ENCODE measurements at places on chromosomes 2 and 18. TPM values are rescaled to one million over a fixed set of nuclear protein-coding genes. Genes with fewer than 3 reads are reported as not detected.

- no peak overlapping the region for H3K27ac ChIP-seq
- H3K4me1 ChIP-seq: no peaks in the 10 kb centered on the region
- H3K36me3 ChIP-seq: peaks cover 71% of the 10 kb centered on the region
- no peaks in the 10 kb centered on the region for H3K27me3 ChIP-seq
Measured at GRCh38 chr2:233486778-233487552, 79.6 kb downstream of the USP40 start.

DNA sequence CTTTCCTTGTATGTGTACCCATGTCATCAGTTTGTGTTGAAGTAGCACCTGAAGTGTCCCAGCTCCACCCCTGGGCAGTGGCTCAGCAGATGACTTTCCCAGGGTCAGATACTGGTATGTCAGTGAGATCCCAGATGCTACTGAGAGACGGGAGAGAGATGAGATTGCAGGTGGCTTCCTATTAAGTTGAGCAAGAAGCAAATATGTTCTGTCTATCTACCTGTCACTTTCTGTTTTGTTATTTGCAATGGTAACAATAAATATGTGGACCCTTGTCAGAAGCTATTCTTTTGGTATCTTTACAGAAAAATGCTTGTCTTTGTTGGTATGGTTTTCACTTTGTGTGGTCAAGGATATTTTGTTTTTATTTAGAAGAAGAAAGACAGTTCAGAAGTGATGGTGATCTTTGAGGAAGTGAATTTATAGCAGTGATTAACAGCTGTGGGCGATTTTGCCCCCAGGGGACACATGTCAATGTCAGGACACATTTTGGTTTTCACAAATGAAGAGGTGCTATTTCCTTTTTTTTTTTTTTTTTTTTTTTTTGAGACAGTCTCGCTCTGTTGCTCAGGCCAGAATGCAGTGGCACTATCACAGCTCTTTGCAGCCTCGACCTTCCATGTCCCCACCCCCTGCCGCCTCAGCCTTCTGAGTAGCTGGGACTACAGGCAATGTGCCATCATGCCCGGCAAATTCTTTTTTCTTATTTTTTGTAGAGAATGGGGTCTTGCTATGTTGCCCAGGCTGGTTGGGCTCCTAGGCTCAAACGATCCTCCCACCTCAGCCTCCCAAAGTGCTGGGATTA lies 21.4 kb downstream of the MGAT5 start:
- no peak for DNase-seq
- no peaks in the 10 kb centered on the region for H3K27me3 ChIP-seq
- H3K4me1 ChIP-seq: peaks cover 85% of the 10 kb centered on the region
- peak overlapping the region; percentile 37 for H3K27ac ChIP-seq
- no peaks in the 10 kb centered on the region for H3K36me3 ChIP-seq

DNA sequence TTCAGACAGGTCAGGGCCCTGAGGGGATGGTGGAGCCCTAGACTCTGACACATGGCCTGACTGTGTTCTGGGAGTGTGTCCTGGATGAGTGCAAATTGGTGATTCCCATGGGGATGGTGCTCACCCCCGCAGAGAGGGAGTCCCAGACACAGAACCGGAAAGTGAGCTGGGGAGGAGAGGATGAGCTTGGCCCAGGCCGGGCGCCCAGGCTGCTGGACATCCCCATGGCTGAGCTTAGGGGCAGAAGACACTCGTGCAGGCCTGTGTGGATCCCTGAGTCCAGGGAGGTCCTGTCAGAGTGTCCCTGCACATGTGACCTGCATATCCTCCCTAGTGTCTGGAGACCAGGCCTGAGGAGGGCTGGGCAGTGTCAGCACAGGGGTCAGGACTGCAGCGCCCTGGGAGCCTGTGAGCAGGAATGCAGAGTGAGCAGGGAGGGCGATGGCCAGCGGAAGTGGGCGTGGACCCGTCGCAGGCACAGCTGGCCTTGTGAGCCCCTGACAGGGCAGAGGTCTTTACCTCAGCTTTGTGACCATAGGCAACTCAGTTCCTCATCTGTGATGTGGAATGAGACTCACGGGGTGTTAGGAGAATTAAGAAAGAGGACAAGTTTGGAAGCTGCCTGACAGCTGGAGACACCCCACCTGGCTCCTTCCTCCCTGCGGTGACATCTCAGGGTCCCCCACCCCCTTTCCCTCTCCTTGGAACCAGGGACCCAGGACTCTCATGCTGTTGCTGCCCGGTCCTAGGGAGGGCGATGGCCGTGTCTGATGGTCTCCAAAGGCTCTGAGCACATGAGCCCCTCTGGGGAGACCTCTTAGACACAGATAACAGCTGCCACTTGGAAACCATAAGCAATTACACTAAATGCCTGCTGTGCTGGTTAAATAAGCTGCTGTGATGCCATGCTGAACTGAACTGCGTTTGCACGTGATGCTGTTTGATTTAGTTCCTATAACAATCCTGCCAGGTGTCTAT lies 62.6 kb upstream of the HS6ST1 start:
- H3K4me1 ChIP-seq: no peaks in the 10 kb centered on the region
- no peaks in the 10 kb centered on the region for H3K36me3 ChIP-seq
- no peak overlapping the region for H3K27ac ChIP-seq
- H3K4me3 ChIP-seq: no peak overlapping the region

DNA sequence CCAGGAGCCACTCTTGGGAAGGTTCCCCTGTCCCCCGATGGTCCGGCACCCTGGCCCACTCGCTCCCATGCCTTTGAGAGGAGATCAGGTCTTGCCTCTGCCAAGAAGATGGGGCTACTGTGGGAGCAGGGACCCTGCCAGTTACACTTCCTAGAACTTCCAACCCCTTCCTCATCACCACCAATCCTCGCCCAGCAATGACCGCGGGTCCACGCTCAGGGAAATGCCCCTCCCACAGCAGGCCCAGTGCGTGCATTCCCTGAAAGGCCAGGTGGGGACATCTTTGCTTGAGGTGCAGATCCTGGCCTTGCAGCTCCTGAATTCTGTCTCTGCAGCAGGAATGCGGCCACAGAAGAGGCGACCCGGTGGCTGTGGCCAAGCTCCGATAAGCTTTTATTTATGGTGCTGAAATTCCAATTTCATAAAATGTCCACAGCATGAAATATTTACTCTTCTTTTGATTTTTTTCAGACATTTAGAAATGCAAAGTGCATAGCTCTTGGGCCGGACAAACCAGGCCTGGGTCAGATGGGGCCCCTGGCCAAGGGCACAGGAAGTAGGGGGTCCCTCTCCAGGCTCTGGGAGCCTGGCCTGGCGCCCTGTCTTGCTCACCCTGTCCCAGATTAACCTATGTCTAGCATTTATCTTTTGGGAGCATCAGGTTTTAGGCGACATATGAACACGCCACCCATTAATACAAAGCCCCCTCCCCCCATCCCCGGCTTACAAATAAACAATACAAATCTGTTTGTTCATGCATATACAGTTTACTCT lies 29.8 kb downstream of the PXDN start:
- H3K27ac ChIP-seq: peak overlapping the region; percentile 72
- DNase-seq: no peak
- no peak overlapping the region for H3K4me3 ChIP-seq
- H3K27me3 ChIP-seq: no peaks in the 10 kb centered on the region
- H3K36me3 ChIP-seq: no peaks in the 10 kb centered on the region
- no peaks in the 10 kb centered on the region for H3K4me1 ChIP-seq

- H3K27ac ChIP-seq: no peak overlapping the region
- no peaks in the 10 kb centered on the region for H3K36me3 ChIP-seq
- DNase-seq: no peak
- peaks cover 6% of the 10 kb centered on the region for H3K4me1 ChIP-seq
- no peaks in the 10 kb centered on the region for H3K27me3 ChIP-seq
Measured at GRCh38 chr18:23244401-23244800, 109.1 kb downstream of the CABLES1 start.

DNA sequence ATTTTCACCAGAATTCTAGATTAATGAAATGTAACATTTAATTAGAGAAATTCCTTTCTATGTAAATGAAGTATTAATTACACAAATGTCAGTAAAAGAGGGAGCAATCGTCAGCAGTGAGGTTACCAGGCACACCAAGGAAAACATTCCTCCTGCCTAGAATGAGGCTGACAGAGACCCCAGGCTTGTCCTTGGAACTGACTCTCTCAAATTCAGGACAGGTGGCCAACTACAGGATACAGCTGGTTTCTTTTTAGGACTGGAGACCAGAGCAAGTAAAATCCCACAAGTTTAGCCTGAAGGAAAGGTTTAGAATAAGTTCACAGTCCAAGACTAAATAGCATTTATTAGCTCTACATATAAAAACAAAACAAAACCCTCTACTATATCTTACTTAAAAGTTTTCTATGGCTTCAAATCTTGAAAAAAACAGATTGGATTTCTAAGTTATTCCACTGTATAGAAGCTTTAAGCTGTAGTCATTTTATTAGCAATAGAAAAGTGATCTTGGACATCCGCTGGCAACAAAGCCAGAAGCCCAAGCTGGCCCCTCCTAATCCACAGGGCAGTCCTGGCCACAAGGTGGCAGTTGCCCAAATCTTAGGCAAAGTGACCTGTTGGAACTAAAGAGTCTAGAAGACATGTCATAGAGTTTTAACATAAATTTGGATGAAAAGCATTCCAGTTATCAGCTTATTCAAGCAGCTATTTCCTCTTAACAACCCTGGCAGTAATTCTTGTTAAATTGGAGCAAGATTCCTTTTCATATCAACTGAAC lies 81.0 kb downstream of the SP3 start:
- H3K4me1 ChIP-seq: no peaks in the 10 kb centered on the region
- H3K27ac ChIP-seq: no peak overlapping the region

The APCDD1 gene
- 73.2 TPM for total RNA-seq

The NT5DC4 gene
- total RNA-seq: not detected
